ENCODE measurements at places on chromosomes 16 and 17.
A peak's percentile ranks its signal among the peaks of the same experiment; 100 is the strongest.

DNA sequence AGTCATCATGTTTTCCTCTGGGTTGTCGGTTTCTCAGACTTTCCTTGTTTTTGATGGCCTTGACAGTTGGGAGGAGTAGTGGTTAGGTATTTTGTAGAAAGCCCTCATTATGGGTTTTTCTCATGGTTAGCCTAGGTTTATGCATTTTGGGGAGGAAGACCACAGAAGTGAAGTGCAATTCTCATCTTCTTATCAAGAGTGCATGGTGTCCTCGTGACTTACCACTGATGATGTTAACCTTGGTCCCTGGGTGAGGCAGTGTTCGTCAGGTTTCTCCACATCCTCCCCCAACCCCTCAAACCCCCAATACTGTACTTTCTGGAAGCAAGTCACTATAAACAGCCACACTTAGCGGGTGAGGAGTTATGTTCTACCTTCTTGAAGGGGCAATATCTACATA, 42.3 kb downstream of the BPTF start:
- DNase-seq, result no peak

- DNase-seq, result no peak
These were observed 116.2 kb downstream of the C16orf78 start for GRCh38 chr16:49489686-49490320.

DNA sequence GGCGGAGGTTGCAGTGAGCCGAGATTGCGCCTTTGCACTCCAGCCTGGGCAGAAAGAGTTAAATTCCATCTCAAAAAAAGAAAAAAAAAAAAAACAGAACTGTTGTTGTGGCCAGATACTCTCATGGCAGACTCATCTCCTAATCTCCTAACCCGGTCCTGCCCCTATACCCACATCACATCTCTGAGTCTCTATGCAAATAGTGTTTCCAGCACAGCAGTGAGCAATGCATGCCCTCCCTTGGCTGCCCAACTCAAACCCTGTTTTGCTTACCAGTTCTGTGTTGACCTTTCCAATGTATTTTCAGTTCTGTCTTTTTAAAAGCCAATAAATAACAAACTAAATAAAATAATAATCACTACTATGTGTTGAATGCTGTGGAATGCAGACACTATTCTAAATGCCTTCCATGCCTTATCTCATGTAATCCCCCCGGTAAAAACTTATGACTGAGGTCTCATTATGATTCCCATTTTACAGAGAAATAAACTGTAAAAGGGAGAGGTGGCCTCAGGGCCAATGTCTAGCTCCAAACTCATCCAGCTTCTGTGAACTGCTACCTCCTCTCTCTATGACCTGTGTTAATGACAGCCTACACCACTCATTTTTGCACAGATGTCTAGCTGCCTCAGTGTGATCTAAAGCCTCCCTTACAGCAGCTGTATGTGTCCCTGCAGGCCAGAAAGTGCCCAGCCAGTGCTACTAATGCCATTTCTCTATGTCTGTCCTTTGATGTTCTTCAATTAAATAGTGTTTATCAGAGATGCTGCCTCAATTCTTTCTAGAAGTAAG, 289.8 kb downstream of the HS3ST3B1 start:
- no peak for DNase-seq

GRCh38 chr16:86196687-86197391, 297.9 kb downstream of the IRF8 start:
- DNase-seq, result no peak

DNA sequence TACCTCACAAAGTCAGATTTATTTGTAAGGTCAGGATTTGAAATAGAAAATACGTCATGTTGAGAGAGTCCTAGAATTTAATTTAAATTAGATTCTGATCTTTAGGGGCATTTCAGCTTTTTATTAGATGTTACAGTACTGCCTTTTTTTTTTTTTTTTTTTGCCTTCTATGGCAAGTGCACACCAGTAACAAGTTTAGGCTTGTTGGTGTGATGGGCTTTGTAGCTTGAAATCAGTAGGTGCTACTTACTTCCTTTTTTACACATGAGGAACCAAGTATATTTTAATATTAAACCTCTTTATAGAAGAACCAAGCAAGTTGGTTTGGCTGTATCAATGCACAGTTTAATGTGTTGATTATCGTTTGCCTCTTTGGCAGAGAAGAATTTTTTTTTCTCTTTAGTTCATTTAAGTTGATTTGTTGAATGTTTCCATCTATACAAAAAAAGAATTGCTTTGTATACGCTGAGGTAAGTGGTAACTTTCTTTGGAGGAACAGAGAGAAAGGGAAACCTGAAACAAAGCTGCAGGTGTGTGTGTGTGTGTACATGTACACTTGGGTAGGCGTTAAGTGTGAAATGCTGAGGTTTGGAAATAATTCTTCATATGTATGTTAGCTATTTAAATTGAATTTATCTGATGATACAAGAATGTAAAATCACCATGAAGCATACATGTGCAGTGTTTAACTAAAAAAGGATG, 15.7 kb downstream of the RBL2 start:
- DNase-seq, result no peak

DNA sequence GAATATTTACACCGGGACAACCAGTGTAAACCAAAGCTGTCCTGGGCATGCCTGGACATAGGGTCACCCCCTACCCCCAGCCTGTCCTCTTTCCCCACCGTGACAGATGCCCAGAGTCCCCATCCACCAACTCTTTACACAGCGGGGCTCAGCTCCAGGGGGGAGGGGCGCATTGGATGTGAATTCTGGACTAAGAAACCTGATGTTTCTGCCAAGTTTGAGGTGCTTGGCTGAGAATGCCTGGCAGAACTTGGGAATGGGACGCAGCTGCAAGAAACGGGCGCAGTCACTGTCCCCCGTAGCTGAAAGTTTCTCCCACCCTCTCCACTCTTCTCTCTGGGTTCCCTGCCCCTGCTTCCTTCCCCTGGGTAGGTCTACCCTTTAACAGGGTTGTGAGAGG, 68.0 kb upstream of the CDC42EP4 start:
- DNase-seq, result no peak

GRCh38 chr17:958712-959451, 20.7 kb downstream of the NXN start:
- DNase-seq, result no peak

GRCh38 chr17:62648251-62648955, 20.9 kb downstream of the MRC2 start:
- DNase-seq, result no peak

- DNase-seq, result no peak
These were observed 4.7 kb upstream of the CNOT1 start for GRCh38 chr16:58634265-58634802.

- no peak for DNase-seq
These were observed 2.6 kb downstream of the FN3KRP start for GRCh38 chr17:82718986-82719685.

DNA sequence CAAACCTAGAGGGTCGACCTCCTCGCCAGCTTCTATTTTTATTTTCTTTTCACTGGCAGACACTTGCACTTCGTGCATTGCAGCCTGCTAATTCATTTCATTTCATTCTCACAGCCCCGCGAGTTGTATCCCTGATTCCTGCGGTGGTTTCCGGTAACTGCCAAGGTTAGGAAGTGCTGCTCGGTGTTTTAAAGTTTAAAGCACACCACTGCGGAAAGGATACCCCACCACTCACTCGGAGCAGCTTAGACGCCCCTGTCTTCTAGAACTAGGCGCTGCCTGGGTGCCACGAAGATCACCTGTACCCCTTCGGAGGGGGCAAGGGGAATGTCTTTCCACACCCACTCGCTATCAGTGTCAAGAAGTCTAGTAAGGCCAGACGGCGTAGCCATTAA, 509 bp downstream of the CNEP1R1 start:
- peak; percentile 8 for DNase-seq

GRCh38 chr16:85648805-85649204, 35.7 kb downstream of the GSE1 start:
- DNase-seq, result no peak

- DNase-seq, result no peak
These were observed 6.4 kb upstream of the CEP20 start for GRCh38 chr16:15894571-15895374.

DNA sequence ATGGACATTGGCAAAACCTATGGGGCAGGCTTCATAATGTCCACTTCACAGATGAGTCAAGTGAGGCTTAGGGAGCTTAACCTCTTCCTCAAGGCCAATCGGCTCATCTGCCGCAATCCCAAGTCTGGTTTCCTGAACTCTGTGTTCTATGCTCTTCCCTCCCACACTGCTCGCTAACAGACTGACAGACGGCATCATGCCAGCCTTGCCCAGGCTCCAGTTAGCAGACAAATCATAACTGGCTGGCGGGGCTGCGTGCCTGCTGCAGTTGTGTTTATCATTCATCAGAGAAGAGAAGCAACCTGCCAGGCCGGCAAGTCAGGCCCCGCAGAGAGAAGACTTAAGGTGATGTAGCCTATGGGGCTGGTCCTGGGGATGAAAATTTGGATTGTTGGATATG, 216.2 kb upstream of the ASIC2 start:
- DNase-seq, result no peak

DNA sequence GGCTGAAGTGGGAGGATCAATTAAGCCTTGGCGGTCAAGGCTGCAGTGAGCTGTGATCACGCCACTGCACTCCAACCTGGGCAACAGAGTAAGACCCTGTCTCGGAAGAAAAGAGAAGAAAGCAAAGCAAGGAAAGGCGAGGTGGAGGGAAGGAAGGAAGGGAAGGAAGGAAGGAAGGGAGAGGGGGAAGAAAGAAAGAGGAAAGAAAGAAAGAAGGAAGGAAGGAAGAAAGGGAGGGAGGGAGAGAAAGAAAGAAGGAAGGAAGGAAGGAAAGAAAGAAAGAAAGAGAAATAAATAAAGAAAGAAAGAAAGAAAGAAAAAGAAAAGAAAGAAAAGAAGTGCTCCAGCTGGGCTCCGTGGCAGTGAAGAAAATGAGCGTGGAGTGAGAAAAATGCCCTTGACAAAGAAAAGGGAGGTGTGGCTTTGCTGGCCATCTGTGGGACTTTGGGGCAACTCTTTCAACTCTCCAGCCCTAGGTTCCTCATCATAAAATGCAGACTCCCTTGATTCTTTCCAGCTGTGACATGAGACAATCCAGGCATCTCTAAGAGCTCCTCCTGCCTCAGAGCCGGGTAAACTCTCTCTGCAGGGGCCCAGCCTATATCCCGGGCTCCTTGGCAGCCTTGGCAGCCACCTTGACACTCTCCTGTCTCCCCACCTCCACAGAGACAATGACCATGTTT, 2.4 kb downstream of the GSDMA start:
- DNase-seq, result no peak

DNA sequence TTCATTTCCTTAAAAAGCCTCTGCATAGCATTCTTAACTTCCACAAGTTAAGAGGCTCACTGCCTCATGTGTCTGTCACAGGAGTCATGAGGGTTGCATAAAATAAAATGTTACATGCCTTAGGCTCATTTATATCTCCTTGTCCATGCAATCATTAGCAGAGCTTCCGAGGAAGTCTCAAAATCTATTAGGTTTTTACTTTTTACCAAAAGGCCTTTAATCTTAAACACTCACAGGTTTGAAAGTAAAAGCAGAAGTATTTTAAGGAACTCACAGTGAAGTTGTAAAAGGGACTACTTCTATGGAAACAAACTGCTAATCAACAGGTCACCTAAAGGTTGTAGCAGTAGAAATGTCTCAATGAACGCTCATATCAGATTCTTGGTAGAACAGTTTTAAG, 5.2 kb upstream of the ATP6V0A1 start:
- no peak for DNase-seq

DNA sequence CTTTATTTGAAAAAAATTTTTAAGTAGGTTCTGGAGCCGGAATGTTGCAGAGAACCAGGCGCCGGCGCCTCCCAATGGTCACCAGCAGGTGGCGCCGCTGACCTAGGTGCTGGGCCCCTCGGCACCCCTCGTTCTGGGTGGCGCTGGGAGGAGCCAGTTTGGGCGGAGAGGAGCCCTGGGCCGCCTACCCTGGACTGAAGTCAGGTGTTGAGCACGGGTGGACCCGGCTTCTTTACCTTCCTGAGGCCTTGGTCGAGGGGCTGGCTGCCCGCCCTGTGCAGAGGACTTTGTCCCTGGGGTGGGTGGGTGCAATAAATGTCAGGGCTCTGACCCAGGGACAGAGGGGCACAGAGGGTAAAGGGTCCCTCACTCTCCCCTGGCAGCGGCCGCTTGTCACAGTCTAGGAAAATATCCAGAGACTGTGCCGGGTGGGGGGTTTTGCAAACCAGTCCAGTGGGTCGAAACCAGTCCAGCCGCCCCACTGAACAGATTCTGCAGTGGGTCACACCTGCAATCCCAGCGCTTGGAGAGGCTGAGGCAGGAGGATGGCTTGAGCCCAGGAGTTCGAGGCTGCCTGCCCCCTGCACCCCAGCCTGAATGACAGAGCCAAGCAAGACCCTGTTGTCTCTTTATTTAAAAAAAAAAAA, 30.1 kb upstream of the TNFRSF13B start:
- peak; percentile 78 for DNase-seq

- no peak for DNase-seq
These were observed 69.3 kb downstream of the CRISPLD2 start for GRCh38 chr16:84889066-84889465.

DNA sequence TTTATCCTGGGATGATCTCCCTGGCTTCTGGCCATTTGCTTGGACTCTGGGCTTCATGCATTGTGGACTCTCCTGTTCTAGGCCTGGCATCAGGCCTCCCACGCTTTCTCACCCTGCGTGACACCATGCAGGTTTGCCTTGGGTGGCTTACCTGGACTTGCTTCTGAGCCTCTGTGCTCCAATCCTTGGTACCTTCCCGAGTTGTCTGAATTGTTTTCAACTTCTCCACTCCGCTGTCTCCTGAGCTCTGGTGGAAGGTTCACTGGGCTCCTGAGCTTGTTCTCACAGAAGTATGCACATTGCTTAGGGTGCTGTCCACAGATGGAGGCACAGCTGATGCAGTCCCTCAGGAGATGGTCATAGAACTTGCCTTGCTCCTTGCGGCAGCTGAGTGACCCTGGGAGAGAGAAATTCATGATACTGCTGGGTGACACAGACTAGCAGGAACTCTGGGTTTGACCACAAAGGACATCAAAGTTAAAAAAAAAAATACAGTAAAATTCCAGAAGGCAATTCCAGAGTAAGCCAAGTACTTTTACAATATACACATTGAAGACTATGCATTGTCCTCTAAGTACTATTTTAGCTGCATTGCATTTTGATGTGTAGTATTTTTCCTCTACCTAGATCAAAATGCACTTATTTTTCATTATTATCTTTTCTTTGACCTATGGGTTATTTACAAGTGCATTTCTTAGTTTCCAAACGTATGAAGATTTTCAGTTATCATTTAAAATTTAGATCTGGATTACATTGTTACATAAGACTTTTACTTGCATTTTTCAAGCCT, 23.1 kb downstream of the TNFRSF13B start:
- no peak for DNase-seq

DNA sequence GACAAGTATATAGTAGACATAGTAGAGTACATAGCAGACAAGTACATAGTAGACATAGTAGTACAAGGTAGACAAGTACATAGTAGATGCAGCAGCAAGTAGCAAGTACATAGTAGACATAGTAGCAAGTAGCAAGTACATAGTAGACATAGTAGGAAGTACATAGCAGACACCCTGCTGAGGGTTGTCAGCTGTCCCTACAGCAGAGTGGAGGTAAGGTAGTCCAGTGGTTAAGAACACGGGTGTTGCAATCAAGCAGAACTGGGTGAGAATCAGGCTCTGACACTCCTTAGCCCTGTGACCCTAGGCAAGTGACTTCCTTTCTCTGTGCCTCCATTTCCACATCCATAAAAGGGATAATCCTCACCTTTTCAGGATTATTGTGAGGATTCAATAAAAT, 94.7 kb downstream of the NOG start:
- no peak for DNase-seq

Data from stimulated activated CD4-positive, alpha-beta T cell treated with anti-CD3 and anti-CD28 coated beads, Interleukin-1b, Interleukin-23, amount 100 ng/mL, for 48 hours (primary cell).